ENCODE measurements at places on chromosomes 16 and 17.

GRCh38 chr17:74981979-74982662, 5.3 kb upstream of the CDR2L start:
- peak; percentile 82 for DNase-seq

DNA sequence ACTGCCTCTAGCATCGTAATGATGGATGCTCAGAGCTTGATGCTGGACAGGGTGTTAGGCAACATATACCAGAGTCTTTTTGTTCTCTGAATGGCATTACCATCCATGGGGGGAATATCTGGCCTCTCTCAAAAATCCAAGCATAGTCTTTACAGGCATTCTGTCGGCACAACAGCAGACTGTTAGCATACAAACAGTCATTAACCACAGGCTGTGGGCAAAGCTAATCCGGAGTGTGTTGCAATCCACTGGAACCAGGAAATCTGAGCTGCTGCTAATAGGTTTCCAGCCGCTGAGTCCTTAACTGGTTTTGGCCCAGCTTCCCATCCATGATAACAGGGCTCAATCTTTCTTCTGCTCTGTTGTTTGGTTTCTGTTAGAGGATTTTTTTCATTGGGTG, 371.9 kb downstream of the HS3ST3B1 start:
- no peak for DNase-seq

DNA sequence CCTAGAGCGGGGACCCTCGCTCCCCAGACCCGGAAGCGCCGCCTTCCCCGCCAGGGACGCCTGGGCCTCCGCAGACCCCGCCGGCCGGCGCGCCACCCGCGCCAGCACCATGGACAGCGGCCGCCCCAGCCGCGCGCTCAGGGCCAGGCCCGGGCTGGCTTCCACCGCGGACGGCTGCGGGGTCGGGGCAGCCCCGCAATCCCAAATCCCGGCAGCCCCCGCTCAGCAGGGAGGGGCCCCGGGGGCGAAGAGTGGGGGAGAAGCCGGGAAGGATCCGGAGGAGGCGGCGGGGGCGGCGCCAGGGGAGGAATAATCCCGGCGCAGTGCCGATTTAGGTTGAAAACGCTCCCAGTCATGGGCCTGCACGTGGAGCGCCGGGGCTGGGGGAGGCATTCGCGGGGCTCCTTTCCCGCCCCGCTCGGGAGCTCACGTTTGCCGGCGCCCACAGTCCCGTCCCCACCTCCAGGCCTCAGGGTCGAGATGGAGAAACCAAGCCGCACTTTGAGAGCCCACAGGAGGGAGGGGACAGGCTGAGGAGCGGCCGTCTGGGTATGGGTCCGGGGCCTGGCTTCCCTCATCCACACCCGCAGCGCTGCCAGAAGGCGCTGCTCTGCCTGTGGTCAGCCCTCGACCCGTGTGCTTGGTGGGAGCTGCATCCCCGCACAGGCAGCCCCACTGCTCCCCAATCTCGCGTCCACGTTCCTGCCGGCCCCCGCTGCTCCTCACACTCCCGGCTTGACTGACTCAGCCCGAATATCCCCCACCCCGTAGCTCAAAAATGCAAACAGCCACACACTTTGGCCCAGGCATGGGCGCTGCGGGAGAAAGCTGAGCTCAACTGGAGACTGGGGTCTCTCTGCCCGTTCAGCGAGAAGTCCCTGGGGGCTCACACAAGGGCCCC, 4.7 kb downstream of the FBXL16 start:
- DNase-seq: no peak

- no peak for DNase-seq
Measured at GRCh38 chr17:43868226-43868994, 21.4 kb downstream of the CD300LG start.

DNA sequence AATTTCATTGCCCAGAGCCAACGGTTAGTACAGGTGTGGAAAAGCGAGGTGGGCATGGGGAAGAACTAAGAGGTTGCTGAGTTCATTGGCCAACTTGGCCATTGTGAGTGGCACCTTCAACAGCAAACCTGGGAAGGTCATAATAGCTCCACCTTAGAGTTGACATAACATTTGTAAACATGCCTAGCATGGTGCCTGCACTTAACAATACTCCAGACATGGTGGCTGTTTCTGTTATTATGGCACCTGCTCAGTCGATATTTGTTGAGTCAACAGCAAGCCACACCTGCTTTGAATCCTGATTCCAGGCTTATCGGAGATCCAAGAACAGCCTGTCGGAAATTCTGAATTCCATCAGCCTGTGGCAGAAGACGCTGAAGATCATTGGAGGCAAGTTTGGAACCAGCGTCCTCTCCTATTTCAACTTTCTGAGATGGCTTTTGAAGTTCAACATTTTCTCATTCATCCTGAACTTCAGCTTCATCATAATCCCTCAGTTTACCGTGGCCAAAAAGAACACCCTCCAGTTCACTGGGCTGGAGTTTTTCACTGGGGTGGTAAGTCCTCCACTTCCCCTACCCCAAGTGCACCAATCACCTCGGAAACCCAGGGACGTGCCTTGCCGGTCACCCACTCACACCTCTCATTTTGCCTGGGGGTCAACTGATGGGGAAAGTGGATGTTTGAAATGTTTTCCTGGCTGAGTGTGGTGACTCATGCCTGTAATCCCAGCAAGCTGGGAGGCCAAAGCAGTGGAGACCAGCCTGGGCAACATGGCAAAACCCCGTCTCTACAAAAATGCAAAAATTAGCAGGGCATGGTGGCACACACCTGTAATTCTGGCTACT, 46.0 kb downstream of the TMC5 start:
- no peak for DNase-seq

GRCh38 chr17:83098241-83099085, 19.1 kb downstream of the METRNL start:
- DNase-seq: no peak

DNA sequence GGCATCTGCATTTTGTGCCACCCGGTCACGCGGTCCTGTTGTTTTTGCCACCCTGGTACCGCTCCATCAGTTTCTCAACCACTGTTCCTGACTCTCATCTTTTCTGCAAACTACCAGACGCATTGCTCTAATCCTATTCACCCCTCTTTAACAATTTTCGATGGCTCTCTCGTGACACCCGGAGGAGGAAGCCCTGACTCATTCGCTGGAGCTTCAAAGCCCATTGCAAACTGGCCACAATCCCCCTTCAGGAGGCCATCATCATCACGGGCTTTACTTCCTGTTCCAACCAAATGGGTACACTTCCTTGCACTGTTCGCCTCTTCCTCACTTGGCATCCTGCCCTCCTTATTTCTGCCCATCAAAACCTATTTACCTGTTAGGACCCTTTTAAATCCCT, 155.3 kb downstream of the RGS9 start:
- DNase-seq: no peak

DNA sequence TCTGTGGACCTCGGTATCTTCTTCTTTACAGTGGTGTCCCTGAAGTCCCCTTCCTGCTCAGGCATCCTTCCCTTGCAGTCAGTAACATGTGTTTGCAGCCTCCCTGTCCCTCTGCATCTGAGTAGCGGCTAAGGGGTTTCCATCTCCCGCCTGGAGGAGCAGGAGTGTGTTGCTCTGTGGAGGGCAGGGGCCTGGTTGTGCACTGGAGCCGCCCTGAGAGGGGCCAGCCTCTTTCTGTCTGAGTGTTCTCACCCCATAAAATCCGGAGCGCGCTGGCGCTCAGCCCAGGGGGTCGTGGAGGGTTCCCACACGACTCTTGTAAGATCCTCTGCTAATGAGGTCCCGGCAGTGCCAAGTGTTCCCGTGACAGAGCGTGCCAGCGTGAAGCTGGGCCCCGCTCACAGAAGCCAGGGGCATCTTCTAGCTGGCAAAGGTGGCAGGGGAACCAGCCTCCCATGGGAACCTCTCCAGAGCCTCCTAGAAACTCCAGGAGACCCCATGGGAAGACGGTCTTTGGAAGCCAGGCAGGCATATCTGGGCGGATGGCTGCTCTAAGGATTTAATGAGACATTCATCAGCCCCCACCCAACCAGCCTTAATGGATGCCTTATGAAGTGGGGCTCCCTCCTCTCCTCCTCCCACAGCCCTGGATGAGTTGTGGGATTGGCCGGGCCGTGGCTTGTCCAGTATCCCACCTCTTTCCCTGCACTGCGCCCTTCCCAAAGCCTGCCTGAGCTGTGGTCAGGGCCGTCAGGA, 91.4 kb upstream of the GSE1 start:
- DNase-seq: no peak

GRCh38 chr17:78929908-78930775, 5.0 kb upstream of the TIMP2 start:
- DNase-seq: no peak

GRCh38 chr16:24730914-24731313, 1.5 kb downstream of the TNRC6A start:
- DNase-seq: no peak

DNA sequence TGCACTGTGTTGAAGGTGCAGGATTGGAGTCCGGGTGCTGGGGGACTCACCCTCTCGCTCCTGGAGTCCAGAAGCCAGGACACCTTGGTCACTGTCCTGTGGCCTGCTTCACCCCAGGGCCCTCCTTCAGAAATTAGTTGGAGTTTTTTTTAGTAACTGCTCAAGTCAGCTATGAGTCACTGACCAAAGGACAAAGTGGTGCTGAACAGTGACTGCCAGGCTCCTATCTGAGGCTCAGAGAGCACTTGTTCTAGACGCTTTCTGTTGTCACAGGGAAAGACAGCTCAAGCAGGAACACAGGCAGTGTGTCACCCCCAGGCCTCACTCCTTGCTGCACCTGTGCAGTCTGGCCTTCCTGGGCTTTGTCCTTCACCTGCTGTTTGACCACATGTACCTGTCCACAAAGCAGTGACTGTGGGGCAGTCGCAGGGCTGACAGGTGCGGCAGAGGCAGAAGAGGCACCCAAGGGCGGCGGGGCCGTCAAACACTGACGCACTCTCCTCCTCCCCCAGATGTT, 4.1 kb upstream of the FAAP100 start:
- no peak for DNase-seq

DNA sequence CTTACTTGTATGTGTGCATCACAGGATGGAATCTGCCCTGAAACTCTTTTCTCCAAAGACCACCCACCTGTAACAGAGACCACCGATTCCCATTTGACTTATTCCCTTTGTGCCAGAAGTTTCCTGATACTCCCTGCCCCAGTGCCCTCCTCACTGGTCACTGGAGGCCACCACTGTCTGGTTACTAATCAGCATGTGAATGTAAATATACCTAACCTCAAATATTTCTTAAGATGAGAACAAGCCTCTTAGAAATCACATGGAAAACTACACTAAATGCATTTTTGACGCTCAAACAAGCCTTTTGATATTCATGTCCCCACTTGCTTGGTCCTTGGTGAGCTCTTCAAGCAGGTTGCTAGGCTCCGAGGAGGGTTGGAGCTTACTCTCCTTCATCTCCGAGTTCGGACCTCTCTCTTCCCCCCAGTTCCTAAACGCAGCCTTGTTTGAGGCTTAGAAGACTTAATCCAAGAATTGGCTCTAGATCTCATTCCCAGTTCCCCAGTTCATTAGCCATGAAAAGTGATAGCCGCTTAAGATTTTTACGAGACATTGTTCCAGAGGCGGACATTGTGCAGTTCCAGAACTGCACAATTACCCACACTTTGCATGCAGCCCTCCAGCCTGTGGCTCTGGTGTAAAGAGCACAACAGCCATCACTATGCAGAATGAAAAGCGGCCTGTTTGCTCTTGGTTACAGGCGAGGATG, 579.2 kb upstream of the PSMD7 start:
- peak; percentile 11 for DNase-seq

GRCh38 chr17:57530508-57530907, 214.6 kb downstream of the CCDC182 start:
- DNase-seq: no peak

GRCh38 chr17:7858522-7858810, 663 bp downstream of the CYB5D1 start:
- DNase-seq: no peak

DNA sequence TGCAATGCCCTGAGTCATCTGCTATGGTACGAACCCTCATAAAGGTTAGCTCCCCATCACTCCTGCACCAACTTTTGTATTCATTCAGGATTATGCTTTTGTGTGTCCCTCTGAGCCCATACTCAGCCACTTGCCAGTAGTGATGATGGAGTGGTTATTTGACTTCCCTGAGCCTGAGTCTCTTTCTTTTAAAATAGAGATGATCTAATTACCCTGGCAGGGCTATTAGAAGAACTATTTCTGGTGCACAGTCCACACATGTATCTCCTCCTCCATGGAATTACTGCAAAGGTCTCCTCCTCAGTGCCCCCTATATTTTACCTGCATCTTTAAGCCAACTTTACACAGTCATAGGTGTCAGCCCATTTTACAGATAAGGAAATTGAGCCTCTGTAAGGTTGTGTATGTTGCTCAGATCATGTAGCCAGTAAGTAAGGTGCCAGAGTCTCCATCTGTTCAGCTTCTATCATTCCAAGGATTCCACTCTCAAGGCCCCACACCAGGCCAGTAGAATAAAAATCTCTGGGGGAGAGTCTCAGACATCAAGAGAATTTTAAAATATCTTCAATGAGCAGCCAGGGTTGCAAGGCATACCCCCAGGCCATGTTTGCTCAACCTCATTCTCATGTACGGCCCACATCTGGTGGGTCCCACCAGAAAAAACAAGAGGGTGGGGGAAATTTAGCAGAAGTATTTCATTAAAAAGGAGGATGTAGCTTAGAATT, 333.7 kb upstream of the HSBP1 start:
- no peak for DNase-seq

DNA sequence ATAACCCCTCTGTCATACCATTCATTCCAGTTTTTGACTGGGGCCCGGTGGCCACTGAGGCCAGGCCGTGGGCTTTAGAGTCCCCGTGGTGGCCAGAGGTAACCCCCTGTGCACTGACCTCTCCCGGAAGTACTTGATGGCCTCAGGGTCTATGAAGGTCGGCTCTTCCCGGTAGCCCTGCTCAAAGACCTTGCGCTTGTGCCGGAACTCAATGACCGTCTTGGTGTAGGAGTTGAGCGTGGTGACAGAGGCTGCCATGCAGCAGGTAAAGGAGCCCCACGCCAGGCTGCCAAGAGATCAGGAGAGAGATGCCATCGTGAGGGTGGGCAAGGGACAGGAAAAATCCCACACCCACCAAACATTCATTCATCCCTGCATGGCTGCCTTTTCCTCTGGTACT, 234.8 kb downstream of the GSG1L start:
- DNase-seq: no peak

DNA sequence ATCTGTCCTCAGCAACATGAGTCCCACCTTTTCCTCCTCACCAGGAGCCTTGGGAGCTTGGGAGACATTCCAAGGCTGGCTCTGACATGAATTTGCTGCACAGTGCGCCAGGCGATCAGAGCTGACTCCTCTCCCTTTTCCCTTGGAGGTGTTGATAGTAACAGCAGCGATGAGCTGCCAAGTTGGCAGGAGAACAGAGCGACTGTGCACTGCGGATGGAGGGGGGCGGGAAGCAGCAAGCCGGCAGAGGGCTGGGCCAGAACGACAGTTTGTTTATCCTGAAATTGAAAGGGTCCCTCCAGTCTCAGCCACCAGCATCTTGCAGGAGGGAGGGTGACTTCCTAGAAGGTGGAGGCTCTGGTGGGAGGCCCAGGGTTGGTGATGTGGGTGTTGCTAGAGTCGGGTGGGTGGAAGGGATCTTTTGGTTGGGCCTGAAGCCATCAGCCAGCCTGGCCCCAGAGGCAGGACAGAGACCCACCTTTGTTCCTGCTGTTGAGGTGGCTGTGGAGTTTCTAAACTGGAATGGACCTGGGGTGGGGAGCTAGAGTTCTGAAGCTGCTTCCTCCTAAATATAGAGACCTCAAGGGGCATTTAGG, 22.5 kb upstream of the DYNLL2 start:
- peak; percentile 51 for DNase-seq
